ENCODE measurements at places on chromosomes 3 and 15.
A peak's percentile ranks its signal among the peaks of the same experiment; 100 is the strongest.

DNA sequence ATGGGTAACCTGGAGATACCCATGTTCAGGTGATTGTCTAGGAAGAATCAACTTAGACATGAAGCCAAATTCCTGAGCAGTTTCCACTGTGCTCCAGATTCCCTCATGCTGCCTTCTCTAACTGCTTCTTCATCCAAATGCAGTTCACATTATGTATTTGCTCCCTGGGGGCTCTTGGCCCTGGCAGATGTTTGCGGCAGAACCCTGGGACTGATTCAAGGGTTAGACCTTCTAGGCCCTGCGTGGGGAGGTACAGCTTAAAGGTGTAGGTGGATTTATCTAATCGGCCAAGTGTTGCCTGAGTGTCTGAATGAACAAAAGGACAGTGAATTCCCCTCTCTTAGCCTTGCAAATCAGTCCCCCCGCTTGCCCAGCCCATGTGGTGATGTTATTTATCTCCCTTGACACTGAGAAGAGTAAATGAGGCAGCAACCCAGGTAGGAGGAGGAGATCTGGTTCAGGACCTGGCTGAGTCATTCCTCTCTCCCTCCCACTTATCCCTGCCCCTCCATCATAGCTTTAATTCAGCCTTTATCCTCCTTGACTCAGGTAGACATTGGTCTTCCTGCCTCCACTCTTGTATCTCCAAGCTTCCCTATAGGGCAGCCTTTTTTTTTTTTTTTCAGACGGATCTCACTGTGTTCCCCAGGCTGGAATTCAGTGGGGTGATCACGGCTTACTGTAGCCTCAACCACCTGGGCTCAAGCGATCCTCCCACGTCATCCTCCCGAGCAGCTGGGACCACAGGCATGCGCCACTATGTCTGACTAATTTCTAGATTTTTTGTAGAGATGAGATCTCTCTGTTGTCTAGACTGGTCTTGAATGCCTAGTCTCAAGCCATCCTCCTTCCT, 54.8 kb downstream of the MAGEF1 start:
- DNase-seq = peak; percentile 69

DNA sequence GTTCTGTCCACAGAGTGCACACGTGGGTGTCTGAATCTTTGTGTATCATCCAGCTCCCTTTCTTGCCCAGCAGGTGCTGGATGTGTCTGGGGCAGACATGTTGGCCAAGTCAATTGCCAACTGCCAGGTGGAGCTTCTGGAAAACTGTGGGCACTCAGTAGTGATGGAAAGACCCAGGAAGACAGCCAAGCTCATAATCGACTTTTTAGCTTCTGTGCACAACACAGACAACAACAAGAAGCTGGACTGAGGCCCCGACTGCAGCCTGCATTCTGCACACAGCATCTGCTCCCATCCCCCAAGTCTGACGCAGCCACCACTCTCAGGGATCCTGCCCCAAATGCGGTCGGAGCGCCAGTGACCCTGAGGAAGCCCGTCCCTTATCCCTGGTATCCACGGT, 12.5 kb upstream of the RPP14 start:
- no peak for DNase-seq

GRCh38 chr3:72018343-72018984, 233.5 kb upstream of the PROK2 start:
- DNase-seq = no peak

GRCh38 chr3:46209746-46210470, 1.8 kb upstream of the CCR1 start:
- no peak for DNase-seq

DNA sequence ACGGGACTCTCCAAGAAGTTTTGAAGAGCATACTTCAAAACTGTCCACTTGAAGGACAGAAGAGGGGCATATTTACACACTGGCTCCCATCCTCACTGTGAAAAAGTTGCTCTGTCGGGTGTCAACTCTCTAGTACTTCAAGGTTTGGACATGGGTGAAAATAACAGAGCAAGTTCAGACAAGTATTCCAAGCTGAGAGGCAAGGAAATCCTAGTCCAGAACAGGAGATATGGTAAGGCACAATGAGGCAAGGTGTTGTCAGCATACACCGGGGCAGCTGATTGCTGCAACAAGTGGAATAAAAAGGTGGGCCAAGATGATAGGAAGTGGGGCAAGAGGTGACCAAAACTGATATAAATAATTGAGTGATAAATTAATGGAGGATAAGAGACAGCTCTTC, 4.8 kb upstream of the TFDP2 start:
- no peak for DNase-seq

DNA sequence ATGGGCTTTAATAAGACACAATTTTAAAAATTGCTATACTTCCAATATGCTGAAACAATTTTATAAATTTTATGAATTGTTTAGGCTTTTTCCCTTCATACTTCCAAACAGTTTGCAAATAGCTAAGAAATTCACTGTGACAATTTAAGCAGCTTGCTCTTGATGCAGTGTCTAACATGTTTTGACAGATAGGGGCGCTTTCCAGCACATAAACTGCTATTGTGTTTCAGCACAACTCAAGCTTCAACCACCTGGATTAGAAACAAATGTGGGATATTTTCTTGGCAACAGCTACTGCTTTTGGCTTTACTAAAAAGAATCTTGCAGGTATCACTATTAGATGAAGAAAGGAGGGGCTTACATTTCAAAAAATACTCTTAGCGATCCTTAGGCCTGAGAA, 565.8 kb upstream of the DPPA4 start:
- no peak for DNase-seq

GRCh38 chr15:68385671-68386586, 46.0 kb downstream of the ITGA11 start:
- DNase-seq = no peak

All from stimulated activated naive B cell treated with anti-CD40 and anti-IgM and Interleukin-4, amounts not matched to agents 10 μg/mL and 1 μg/mL and 100 μg/mL, for 72 hours (primary cell).